GM12864 (cell line): ENCODE measurements at places on chromosomes 11 and 22.

- no peak for DNase-seq
Observed at GRCh38 chr11:128205796-128206195, 381.6 kb downstream of the ETS1 start.

DNA sequence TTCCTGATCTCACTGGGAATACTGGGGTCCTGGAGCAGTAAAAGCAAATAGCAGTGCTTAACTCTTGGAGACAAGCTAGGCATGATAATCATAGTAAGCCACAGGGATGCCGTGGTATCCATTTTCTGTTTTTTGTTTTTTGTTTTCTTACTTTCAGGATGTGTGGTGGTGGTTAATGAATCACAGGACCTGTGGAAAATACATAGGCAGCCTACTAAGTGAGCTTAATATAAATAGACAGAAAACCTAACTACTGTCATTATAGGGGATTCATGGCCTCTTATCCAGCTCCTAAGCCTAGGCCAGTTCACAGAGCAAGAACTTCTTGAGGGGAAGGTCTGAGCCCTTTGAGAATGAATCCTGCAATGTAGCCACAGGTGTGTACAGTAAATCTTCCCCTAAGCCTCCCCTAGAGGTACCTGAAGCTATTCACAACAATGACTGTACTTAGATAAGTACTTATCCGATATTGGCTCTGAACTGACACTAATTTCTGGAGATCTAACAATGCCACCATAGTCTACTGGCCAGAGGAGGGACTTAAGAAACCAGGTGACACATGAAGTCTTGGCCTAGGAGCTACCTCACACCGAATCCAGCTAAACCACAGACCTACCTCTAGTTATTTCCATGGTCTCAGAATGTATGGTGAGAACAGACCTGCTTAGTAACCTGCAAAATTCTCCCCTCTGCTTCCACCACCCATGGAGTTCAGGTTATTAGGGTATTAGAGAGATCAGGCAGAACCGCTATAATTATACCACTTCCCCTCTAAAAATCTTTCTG lies 83.6 kb downstream of the ENTHD1 start:
- no peak for DNase-seq

- no peak for DNase-seq
Observed at GRCh38 chr11:78371221-78371891, 46.3 kb downstream of the GAB2 start.

DNA sequence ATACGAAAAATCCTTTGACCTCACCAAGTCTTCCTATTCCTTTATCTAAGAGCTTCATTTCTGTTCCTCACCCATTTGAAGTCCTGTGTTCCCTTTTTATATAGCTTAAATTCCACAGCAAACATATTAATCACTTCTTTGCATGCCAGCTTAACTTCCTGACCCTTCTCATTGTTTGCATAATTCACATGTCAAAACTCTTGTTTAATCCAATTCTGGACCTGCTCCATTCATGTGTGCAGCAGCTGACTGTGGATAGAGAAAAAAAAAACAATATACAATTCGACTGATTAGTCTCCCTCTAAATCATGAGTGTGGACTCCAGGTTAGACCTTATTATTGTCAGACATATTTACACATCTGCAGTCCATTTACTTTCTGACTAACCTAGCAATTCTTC lies 991.2 kb upstream of the TENM4 start:
- DNase-seq: no peak
